Forelimb muscle (tissue), 1 donor: ENCODE measurements at places on chromosomes 16 and 17. TPM values are rescaled to one million over a fixed set of nuclear protein-coding genes. Genes with fewer than 3 reads are reported as not detected.

DNA sequence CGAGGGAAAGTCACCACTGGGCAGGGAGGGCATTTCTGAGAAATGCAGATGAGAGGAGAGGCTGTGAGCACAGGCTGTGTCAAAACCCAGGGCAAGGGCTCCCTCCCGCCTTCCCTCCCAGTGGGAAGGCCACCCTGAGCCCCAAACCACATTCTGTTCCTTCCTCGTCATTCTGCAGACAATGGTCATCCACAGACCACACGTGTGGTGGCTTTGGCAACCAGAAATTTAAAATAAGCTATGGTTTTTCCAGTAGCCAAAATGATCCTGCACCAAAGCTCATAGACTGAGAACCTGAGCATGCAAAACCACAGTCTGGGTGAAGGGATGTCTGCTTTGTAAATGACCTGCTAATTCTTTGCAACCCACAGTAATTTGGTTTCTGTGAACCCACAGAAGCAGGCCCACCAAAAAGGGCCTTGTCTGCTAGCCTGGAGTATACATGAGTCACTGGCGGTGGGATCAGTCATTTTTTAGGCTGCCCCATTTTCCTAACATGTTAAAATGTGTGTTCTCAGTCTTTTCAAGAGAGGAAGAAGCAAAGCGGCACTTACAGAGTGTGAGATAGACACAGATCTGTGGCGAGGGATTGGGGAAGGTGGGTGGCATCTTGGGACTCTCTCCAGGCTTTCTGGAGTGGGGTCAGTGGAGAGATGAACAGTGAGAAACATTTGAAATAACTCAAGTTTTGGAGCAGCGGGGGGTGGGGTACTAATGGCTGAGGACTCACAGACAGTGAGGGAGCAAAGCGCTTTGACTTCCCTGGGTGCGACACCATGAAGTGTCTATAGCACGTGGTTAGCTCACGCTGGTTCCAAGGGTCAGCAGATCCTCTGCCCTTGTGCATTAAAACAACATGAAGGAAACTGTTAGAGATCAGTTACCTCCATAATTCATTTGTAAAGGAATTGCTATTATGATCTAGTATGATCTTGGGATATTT, 20.5 kb downstream of the GRB7 start:
- no peak for DNase-seq

DNA sequence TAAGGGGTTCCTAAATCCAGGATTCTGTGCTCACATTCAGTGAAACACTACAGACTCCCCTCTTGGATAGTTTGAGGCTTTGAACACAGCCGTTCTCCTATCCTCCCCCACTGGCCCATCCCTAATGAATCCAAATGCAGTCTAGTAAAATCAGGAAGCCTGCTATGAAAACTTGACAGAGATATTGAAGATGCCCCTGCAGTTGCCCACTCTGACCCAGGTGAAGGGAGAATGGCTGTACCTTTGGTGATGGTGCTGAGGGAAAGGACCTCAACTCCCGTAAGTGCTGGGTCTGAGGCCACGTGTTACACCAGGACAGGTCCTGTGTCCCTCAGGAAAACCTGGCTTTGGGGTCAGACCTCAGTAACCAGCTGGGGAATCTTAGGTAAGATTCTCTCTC, 54.4 kb downstream of the SF3B3 start:
- no peak for DNase-seq

DNA sequence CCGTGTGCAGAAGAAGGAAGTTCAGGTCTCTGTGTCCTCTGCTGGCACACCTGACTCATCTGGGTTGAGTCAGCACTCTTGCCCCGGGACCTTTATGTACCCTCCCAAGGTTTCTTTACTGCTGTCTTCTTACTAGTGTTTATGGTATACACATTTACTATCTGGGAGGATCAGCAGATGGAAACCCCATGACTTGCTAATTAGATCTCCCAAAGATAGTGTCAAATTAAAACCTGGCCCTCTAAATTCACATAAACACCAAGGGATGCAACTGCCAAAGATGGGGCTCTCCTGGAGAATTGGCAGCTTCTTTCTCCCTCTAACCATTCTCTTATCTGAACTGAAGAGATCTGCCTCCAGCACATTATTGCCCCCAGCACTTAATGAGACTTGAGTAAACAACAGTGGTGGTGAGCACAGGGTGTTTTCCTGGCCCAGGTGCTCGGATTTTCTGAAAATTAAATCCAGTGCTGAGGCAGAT, 718.1 kb upstream of the SOX9 start:
- DNase-seq = no peak

DNAI2 gene
- polyA plus RNA-seq = 0.14 TPM
